ENCODE measurements at places on chromosomes 13 and 19.

DNA sequence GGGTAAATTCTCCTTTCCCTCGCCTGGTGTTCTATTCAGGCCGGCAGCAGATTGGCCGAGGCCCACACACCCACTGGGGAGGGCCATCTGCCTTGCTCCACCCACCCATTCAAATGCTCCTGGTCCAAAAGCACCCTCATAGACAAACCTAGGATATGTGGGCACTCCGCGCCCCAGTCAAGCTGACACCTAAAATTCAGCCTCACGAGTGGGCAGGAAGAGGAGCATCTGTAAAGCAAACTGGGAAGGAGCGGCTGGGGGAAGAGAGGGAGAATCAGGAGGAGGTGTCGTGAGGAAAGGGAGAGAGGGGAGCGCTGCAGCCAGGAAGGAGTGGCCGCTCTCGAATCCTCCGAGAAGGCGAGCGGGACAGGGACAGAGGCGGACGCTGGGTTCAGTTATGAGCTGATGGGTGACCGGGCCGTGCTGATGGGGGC is 136.9 kb downstream of the USP12 start:
- no peak for DNase-seq

DNA sequence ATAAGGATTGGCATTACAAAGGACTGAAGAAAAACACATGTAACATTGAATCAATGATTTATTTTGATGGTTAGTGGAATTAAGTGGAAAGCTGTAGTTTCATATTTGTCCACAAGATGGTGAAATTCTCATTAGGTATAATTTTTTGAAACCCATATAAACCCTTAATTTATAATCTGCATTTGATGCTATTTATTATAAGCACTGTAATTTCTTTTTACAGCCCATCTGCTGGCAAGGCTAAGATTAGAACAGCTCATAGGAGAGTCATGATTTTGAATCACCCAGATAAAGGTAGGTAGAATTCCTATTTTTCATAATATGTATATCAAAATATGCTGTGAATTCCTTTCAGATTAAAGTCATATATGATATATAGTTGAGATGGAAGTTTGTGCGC is 62.2 kb downstream of the DNAJC15 start:
- no peak for DNase-seq

GRCh38 chr13:44237881-44238421 is 135.7 kb upstream of the SERP2 start:
- no peak for DNase-seq

- DNase-seq: no peak
These were observed 10.3 kb downstream of the ACTN4 start for GRCh38 chr19:38657633-38658222.

- no peak for DNase-seq
These were observed 48.9 kb downstream of the CDADC1 start for GRCh38 chr13:49296659-49297058.

DNA sequence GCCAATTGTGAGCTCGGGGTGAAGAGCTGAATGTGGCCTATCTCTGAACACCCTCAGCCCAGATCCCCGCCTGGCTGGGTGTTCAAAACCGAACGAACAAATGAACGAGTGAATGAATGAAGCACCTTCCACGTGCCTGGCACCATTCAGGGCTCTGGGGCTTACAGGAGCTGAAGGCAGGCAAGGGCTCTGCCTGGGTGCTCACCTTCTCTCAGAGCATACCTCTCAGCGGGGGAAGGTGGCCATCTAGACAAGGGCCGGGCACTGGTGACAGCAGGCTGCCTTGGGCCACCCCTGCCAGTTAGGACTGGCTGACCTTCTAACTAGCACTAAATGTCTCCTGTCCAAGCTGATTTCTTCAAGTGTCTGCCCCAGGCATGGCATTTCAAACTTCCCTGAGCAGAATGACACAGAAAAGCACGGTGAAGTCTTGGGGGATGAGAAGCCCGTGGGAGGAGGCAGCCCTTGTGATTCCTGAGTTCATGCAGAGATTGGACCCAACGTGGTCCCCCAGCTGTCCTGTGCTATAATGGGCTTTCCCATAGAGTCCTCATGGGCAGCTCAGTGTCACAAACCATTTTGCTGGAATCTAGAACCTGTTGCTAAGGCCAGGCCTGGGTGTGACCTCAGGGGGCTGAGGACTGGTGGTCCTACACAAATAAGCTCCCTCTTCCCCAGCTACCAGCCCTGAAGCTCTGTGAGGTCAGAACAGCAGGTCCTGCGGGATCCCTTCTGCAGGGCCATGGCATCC is 27.9 kb upstream of the VSTM2B start:
- DNase-seq: no peak

DNA sequence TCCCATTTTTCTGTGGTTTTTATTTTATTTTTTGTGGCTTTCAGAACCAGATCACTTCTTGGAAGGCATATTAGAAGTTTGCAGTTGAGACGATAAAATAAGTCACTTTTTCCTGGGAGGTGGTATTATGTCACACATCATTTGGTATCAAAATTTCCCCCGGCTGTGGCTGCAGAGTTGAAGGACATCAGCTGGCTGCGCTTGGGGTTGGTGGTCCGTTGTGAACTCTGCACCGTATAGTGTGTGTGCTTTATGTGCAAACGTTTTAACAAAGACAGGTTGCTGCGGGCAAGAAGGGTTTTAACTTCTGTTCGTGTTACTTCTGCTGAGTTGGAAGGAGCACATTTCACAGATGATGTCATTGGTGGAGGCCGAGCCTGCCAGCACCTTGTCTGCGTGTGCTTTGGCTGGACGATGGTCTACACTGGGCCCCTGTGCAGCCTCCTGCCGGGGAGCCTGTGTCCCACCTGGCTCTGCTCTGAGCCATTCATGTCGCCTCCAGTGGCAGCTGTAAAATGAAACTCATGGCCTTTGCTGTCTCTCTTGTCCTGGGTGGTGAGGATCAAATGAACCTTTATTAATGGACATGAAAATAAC is 9.6 kb downstream of the ATP11A start:
- DNase-seq: no peak

- DNase-seq: no peak
These were observed 2.2 kb upstream of the PRKD2 start for GRCh38 chr19:46718934-46719622.

DNA sequence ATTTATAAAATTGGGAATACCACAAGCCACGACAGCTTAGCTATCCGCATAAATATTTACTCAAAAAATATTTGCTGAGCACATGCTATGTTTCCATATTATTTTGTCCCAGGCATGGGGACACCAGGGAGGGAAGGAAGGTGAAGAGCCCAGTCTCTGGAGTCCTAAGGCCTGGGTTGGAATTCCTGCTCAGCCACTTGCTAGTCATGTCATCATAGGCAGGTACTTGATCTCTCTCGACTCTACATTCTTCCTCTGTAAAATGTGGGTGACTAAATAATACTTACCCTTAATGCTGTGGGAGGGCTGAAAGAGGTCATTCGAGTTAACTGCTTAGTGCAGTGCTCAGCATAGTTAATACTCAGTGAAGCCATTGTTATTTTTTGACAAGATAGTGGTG is 4.3 kb upstream of the RNASEH2B start:
- no peak for DNase-seq

DNA sequence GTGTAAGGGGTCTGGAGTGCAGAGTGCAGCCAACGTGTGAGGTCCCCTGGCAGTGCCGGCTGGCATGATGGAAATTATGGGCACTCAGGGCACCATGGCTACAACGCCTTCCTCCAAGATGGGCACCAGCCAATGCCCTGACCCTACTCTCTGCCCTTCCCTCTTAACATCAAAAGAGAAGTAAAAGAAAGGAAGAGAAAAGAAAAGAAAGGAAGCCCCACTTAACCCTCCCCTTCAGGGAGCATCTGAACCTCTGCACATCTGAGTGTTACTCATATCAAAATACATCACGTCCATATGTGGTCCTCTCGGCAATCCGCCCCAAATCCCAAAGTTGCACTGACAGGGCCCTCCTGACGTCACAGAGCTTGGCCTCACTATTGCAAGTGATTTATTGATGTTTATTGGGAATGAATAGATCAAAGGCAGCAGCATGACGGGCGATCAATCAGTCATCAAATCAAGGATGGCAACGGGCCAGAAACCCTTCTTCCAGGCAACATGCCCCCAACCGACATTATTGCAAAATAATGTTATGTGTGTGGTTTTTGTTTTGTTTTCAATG is 1.3 kb downstream of the TSHZ3 start:
- no peak for DNase-seq

DNA sequence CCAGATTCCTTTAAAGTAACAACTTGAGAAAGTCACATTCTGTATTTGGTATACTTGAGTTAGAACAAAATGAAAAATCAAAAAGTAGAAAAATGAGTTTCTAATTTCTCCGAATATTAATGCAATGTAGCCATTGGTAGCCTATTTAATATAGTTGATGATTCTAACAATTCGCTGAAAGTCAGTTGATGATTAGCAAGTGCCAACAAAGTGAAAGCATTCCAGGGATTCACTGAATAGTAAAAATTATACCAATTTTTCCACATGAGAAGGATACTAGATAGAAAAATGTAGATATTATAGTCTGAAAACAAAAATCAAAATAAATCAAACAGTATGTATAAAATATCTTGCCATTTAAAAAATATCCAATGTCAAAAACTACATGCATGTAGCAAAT is 117.2 kb downstream of the FREM2 start:
- DNase-seq: no peak

GRCh38 chr13:106117035-106117434 is 418.4 kb downstream of the EFNB2 start:
- DNase-seq: no peak

GRCh38 chr13:110726726-110727125 is 13.2 kb downstream of the ING1 start:
- DNase-seq: no peak

DNA sequence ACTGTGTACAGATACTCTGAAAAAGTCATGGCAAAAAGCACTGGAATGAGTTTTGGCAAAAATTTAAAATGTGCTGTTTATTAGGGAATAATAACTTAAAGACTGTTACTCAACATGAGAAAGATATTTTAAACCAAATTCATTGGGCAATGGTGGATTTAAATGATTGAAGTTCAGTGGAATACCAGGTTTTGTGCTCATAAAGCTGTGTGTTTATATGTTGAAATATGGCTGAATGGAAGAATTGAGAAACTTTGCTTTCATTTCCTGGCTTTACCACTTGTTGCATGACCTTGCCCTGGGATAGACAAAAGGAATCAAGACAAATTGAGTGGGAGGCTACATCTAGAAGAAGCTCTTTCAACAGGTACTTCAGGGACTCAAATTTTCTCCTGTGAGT is 246.4 kb downstream of the GPC5 start:
- DNase-seq: no peak

DNA sequence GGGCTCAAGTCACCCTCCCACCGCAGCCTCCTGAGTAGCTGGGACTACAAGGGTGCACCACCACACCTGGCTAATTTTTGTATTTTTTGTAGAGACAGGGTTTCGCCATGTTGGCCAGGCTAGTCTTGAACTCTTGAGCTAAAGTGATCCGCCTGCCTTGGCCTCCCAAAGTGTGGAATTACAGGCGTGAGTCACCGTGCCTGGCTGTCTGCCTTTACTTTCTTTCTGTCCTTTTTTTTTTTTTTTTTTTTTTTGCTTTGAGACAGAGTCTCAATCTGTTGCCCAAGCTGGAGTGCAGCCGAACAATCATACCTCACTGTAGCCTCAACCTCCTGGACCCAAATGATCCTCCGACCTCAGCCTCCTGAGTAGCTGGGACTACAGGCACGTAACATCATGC is 25.0 kb upstream of the OR1M1 start:
- DNase-seq: no peak

GRCh38 chr13:30376426-30377311 is 45.6 kb upstream of the UBE2L5 start:
- DNase-seq: no peak

DNA sequence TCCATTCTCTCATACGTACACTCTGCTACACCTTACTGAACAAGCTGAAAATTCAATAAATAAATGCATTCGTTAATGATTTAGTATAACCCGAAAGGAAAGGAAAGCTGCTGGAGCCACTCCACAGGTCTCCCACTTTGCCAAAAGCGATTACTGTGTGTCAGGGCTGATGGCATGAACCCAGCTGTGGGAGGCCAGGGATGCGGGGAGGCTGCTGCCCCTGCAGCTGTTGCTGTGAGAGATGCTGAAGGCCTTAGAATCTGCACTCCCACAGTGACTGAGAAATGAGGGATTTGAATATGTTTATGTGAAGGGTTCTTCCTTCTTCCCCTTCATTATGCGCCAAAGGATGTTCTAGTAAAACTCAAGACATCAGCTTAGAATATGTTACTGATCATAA is 58.7 kb upstream of the NBEA start:
- no peak for DNase-seq

GRCh38 chr19:49468746-49469447 is 5.1 kb upstream of the FLT3LG start:
- no peak for DNase-seq

DNA sequence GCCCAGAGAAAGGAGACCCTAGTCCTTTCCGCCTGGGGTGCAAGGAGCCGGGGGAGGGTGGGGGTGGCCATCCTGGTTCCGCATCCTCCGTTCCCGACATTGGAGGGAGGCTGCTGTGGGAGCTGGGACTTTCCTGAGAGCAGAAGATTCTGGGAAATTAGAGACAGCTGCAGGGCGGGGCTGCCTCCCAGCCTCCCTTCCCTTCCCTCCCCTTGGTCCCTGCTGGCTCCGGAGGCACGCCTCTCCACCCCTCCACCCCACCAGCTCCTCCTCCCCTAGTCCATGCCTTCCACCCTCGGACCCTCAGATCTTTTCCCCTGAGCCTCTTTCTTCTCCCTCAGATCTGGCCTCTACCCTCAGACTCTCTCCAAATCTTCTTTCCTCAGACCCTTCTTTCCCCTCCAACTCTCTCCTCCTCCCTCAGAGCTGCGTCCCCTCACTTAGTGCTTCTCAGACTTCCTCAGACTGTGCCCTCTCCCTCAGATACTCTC is 3.1 kb upstream of the BCL3 start:
- no peak for DNase-seq

DNA sequence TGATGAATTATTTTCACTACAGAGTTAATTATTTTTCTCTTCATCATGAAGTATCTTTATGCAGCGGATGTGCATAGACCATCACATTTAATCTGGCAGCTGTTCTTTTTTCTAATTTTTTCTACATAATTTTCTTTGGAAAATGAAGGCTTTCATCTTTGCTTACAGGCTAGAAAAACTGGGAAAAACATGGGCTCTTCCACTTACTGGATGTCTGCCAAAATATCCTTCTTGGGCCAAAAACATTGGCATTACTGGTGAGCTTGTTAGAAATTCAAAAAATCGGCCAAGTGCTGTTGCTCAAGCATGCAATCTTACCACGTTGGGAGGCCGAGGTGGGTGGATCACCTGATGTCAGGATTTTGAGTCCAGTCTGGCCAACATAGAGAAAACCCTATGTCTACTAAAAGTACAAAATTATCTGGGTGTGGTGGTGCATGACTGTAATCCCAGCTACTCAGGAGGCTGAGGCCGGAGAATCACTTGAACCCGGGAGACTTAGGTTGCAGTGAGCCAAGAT is 176.8 kb downstream of the ZNF737 start:
- DNase-seq: no peak

DNA sequence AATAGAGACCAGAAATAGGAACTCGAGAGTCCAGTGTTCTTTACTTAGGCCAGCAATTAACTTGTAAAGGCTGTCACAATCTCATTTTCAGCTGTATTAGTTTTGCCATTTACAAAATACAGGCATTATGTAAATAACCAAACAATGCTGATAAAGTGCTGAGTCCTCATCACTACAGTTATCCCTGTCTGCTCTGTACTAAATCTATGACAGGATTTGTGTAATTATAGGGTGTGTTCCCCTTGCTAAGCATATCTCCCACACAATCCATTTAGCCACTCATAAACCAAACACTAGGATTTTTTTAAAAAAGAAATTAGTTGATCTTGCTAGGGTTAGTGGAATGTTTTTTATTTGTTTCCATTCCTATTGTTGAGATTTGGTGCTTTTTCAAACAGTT is 23.2 kb downstream of the PDX1 start:
- DNase-seq: no peak

- DNase-seq: no peak
These were observed 8.3 kb downstream of the PLEKHG2 start for GRCh38 chr19:39420769-39421168.

All from caudate nucleus (tissue), 63 donors.